ENCODE measurements at places on chromosomes 5 and 9.

DNA sequence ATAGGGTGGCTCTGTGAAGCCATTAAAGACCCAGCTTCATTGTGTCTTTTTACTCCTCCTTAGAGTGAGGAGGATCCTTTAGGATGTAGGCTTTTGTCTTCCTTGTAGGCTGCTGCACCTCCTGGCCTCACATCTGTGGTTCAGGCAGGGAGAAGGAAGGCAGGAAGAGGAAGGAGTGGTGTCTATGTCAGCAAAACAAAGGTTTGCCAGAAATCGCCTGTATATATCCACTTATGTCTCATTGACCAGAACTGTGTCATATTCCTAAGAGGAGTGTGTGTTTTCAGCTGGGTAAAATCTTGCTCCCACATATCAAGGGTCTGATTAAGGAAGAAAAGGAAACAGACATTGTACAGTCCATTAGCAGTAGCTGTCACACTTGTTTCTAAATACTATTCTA lies 213.8 kb downstream of the ARHGAP26 start:
- DNase-seq = no peak

- DNase-seq = no peak
Measured at GRCh38 chr9:35277171-35277520, 115.3 kb downstream of the UNC13B start.

DNA sequence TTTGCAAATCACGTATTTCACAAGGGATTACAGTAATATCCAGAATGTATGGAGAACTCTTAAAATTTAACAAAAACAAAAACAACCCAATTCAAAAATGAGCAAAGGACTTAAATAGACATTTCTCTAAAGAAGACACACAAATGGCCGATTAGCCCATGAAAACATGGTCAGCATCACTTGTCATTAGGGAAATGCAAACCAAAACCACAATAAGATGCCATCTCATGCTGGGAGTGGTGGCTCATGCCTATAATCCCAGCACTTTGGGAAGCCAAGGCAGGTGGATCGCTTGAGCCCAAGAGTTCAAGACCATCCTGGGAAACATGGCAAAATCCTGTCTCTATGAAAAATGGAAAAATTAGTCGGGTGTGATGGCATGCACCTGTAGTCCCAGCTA lies 120.2 kb downstream of the SUSD1 start:
- DNase-seq = no peak

DNA sequence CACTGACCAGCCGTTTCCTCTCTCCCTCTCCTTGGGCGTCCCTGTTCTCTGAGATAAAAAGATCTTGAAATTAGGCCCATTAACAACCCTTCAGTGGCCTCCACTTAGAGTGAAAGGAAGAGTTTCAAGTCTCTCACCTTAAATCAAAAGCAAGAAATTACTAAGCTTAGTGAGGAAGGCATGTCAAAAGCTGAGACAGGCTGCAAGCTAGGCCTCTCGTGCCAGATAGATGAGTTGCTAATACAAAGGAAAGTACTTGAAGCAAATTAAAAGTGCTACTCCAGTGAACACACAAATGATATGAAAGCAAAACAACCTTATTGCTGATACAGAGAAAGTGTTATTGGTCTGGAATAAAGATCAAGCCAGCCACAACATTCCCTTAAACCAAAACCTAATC lies 331.3 kb upstream of the SEMA6A start:
- DNase-seq = no peak

- peak; percentile 45 for DNase-seq
Measured at GRCh38 chr9:69027355-69028097, 8.0 kb upstream of the FXN start.

Data from memory B cell (primary cell).